Germinal center (tissue), 1 donor: ENCODE measurements at places on chromosomes 6 and 20.

GRCh38 chr6:37230104-37230503 lies 27.5 kb upstream of the TBC1D22B start:
- DNase-seq: no peak

- no peak for DNase-seq
Measured at GRCh38 chr6:131336596-131336995, 201.3 kb downstream of the AKAP7 start.

- DNase-seq: no peak
Measured at GRCh38 chr20:44720997-44721784, 6.0 kb downstream of the CCN5 start.

GRCh38 chr6:79568996-79569395 lies 31.8 kb upstream of the LCA5 start:
- DNase-seq: no peak

DNA sequence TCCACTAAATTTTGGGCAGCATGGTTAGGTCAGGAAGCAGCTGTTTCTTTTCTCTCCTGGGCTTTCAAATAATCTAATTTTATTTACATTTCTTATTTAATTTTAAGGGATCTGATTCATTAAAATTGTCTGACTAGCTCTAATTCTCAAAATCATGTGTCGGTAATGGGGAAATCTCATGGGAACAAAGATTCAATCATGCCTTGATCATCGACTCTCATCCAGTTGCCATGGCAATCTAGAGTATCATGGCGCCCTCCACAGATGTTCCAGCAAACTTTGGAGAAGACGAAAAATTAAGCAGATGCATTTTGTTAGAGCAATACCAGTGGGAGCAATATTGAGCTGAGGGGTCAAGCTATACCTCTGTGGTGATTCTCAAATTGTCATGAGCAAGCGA lies 358.0 kb upstream of the CDH4 start:
- DNase-seq: no peak

- DNase-seq: peak; percentile 56
Measured at GRCh38 chr6:125918681-125919566, 37.6 kb upstream of the HINT3 start.
